ENCODE measurements at places on chromosomes 5 and 9. TPM values are rescaled to one million over a fixed set of nuclear protein-coding genes. Genes with fewer than 3 reads are reported as not detected.

- H3K4me1 ChIP-seq, result no peaks in the 10 kb centered on the region
- no peak overlapping the region for H3K4me3 ChIP-seq
- DNase-seq, result no peak
- no peak overlapping the region for H3K27ac ChIP-seq
- H3K27me3 ChIP-seq, result peaks cover 3% of the 10 kb centered on the region
Observed at GRCh38 chr5:89711526-89711925, 698.0 kb downstream of the CETN3 start.

DNA sequence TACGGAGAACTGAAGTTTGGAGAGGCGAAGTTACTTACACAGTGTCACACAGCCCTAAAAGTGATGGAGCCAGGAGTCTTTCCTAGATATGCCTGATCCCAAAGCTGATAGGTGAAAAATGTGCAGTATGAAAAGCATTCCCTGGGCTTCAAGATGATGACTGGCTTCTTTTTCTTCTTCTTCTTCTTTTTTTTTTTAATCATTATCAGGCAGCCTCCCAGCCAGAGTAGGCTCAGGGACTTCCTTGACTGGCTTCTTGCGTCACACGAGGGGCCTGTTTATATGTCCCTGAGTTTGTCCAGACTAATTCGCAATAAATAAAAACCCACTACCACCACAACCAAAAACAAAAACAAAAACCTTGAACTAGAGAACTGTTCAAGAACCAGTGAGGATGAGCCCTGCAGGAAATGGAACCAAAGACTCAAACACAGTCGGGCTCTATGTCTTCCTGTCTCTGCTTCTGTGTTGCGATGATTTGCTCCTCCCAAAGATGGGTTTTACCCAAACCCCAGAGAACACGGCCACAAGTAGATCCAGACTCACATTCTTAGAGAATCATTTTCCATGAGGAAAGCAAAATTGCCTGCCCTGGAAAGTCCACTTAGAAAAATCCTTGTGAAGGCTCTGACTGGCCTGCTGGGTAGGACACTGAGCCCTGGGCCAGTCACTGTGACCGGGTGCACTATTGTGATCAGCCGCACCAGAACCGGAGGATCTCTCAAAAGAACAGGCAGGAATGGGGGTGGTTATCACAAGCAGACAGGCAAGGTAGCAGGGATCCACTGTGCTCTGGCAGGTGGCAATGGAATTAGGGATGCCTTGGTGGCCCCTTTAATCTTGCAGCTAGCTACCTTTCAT lies 38.0 kb upstream of the ADAM19 start:
- H3K4me3 ChIP-seq, result no peak overlapping the region
- H3K27ac ChIP-seq, result no peak overlapping the region
- H3K4me1 ChIP-seq, result no peaks in the 10 kb centered on the region
- no peak for DNase-seq
- H3K27me3 ChIP-seq, result no peaks in the 10 kb centered on the region
- no peaks in the 10 kb centered on the region for H3K36me3 ChIP-seq

- peaks cover 16% of the 10 kb centered on the region for H3K4me1 ChIP-seq
- no peaks in the 10 kb centered on the region for H3K27me3 ChIP-seq
- H3K36me3 ChIP-seq, result no peaks in the 10 kb centered on the region
- H3K27ac ChIP-seq, result no peak overlapping the region
- H3K4me3 ChIP-seq, result no peak overlapping the region
- DNase-seq, result no peak
Observed at GRCh38 chr9:137279741-137280473, 2.4 kb downstream of the TOR4A start.

GRCh38 chr9:128190516-128191405 lies 611 bp downstream of the CIZ1 start:
- H3K4me3 ChIP-seq, result peak overlapping the region; percentile 87
- DNase-seq, result no peak
- H3K27ac ChIP-seq, result peak overlapping the region; percentile 82
- peaks cover 23% of the 10 kb centered on the region for H3K4me1 ChIP-seq
- H3K27me3 ChIP-seq, result no peaks in the 10 kb centered on the region
- H3K36me3 ChIP-seq, result peaks cover 3% of the 10 kb centered on the region

GRCh38 chr9:137456864-137457405 lies 2.2 kb downstream of the NSMF start:
- no peaks in the 10 kb centered on the region for H3K27me3 ChIP-seq
- H3K36me3 ChIP-seq, result peaks cover 2% of the 10 kb centered on the region
- DNase-seq, result no peak
- H3K27ac ChIP-seq, result no peak overlapping the region
- peaks cover 24% of the 10 kb centered on the region for H3K4me1 ChIP-seq

DNA sequence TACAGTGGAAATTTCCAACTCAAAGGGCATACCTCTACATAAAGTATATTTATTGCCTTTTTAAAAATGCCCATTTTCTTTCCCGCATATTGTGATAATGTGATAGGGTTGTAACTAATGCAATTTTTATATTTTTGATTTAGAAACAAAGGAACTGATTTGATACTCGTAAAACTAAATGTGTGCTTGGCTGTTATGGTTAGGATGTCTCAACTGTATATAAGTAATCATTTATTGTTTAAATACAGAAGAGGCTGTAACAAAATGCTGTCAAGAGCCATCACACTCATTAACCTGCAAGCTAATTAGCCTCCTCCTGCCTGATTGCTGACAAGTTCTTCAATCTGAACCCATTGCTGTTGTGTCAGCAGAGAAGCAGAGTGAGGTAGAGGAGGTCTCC lies 149.2 kb downstream of the PBX3 start:
- DNase-seq, result no peak
- no peak overlapping the region for H3K27ac ChIP-seq
- no peaks in the 10 kb centered on the region for H3K4me1 ChIP-seq
- H3K27me3 ChIP-seq, result no peaks in the 10 kb centered on the region

GRCh38 chr9:111805830-111806241 lies 11.1 kb upstream of the SHOC1 start:
- no peaks in the 10 kb centered on the region for H3K4me1 ChIP-seq
- no peak for DNase-seq
- no peaks in the 10 kb centered on the region for H3K36me3 ChIP-seq
- H3K27ac ChIP-seq, result no peak overlapping the region
- no peak overlapping the region for H3K4me3 ChIP-seq
- H3K27me3 ChIP-seq, result no peaks in the 10 kb centered on the region

DNA sequence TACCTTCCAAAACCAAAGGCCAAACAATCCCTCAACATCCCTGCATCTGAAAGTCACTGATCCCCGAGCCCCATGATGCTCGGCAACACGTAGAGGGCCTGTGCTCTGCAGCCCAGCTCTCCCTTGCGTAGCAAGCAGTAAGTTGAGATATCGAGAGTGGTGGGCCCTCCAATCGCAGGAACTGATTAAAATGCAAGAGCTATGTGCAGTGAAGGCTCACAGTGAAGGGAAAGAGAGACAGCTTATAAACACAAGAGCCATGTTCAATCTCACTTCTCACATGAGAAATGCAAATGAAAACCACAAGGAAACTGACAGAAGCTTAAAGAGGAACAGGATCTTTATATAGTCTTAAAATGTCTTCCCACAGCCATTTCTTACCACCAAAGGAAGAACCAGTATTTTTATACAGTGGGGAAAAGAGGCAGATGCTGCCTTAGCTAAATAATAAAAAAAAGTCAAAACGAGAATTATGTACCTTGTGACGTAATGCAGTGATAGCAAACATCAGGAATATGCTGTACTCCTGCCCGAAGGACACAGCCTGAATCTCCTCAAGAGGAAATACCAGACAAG lies 24.6 kb downstream of the TTF1 start:
- no peaks in the 10 kb centered on the region for H3K4me1 ChIP-seq
- no peak overlapping the region for H3K27ac ChIP-seq
- H3K36me3 ChIP-seq, result peaks cover 37% of the 10 kb centered on the region
- no peak for DNase-seq

GRCh38 chr5:175444060-175444904 lies at the start of gene DRD1:
Gene DRD1 (minus strand): TSS chr5:175444182. CDS start chr5:175443099, 1,083 bp downstream.
- H3K27ac ChIP-seq, result no peak within 1 kb of the TSS
- peaks cover 23% of the 10 kb centered on the region for H3K4me1 ChIP-seq
- peak within 1 kb of the TSS; percentile 56 for H3K4me3 ChIP-seq
- DNase-seq, result peak; percentile 52

GRCh38 chr9:131405428-131405827 lies 11.5 kb downstream of the PRRC2B start:
- H3K27me3 ChIP-seq, result no peaks in the 10 kb centered on the region
- no peak overlapping the region for H3K27ac ChIP-seq
- no peaks in the 10 kb centered on the region for H3K36me3 ChIP-seq
- H3K4me3 ChIP-seq, result no peak overlapping the region
- H3K4me1 ChIP-seq, result peaks cover 72% of the 10 kb centered on the region

DNA sequence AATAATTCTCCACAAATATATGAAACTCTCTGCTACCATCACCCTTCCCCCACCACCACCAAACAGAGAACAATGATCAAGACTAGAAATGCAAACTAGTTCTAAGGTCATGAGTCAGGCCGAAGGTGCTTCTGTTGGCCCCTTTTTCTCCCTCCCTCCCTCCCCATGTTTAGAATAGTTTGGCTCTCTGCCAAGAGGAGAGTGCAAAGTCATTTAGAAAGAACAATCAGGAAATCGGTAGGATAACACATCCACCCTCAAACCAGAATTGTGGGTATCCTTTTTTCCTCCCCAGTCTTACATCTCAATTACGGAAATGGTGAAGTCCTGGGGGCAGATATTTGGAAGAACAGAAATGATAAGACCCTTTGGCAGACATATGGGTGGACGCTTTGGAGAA lies 170.1 kb downstream of the SLF1 start:
- no peak for DNase-seq
- no peak overlapping the region for H3K4me3 ChIP-seq
- H3K27me3 ChIP-seq, result no peaks in the 10 kb centered on the region
- H3K4me1 ChIP-seq, result no peaks in the 10 kb centered on the region

GRCh38 chr9:81771571-81771970 lies 82.2 kb upstream of the TLE1 start:
- no peak overlapping the region for H3K4me3 ChIP-seq
- H3K4me1 ChIP-seq, result no peaks in the 10 kb centered on the region
- H3K27ac ChIP-seq, result no peak overlapping the region
- DNase-seq, result no peak
- no peaks in the 10 kb centered on the region for H3K27me3 ChIP-seq

DNA sequence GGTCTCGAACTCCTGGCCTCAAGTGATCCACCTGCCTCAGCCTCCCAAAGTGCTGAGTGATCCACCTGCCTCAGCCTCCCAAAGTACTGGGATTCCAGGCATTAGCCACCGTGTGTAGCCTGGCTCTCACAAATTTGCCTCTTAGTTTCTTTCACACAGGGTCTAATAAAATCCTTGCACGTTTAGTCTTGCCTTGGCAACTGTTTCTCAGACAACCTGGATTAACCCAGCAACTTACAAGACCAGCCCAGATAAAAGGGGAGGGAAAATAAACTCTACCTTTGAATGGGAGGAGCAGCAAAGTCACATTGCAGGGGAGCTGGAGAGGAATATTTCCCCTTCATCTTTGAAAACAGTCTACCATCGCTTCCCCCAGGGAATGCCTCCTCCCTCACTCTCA lies 29.3 kb upstream of the GNA14 start:
- peaks cover 15% of the 10 kb centered on the region for H3K4me1 ChIP-seq
- no peaks in the 10 kb centered on the region for H3K36me3 ChIP-seq
- H3K4me3 ChIP-seq, result no peak overlapping the region
- no peak overlapping the region for H3K27ac ChIP-seq
- H3K27me3 ChIP-seq, result no peaks in the 10 kb centered on the region
- DNase-seq, result no peak

DNA sequence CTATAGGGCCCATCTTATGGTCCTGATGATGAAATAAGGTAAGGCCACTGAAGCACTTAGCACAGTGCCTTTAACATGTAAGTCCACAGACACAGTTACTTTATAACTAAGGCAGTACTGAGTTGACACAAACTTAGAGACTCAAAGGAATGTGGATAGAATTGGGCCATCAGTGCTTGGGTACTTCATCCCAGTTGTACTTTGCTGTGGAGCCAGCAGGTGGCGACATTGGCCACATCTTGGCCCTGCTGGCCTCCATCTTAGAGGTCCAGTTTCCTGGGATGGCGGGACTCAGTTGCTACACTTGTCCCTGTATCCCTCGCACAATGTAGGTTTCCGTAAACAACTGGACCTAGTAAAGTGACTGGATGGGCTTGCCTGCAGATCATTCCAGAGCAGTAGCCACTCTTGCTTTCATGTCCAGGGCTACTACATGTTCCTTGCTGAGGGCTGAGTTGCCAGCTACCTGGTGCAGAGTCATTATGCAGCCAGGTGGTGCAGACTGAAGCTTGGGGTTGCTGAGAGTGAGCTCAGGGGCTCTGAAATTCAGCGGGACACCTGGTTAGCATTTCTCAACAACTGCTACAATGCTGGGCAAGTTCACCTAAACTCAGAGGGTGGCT lies 10.6 kb downstream of the MTAP start:
- no peaks in the 10 kb centered on the region for H3K27me3 ChIP-seq
- no peak overlapping the region for H3K27ac ChIP-seq
- peaks cover 14% of the 10 kb centered on the region for H3K36me3 ChIP-seq
- H3K4me1 ChIP-seq, result peaks cover 13% of the 10 kb centered on the region
- DNase-seq, result peak; percentile 75

DNA sequence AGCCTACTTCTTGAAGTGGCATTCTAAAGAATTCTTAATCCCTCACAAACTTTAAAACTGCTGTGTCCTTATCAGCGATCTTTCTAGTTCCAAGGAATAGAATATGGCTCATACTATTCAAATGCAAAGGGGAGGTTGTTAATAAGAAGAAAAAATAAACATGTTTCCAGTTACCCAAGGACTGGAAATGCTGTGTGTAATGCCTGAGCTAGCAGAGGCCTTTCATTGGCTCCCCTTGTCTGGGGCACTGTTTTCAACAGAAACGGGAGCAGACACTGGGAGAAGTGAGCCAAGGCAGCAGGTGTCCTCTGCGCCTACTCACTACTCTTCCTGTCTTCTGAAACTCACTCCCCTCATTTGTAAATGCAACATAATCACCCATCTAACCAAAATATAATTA lies 253.0 kb downstream of the MARCHF11 start:
- H3K27ac ChIP-seq, result no peak overlapping the region
- H3K4me1 ChIP-seq, result no peaks in the 10 kb centered on the region
- no peak overlapping the region for H3K4me3 ChIP-seq
- H3K27me3 ChIP-seq, result no peaks in the 10 kb centered on the region
- DNase-seq, result no peak

GRCh38 chr5:150361301-150361700 lies 3.8 kb downstream of the TCOF1 start:
- peaks cover 22% of the 10 kb centered on the region for H3K36me3 ChIP-seq
- H3K27me3 ChIP-seq, result no peaks in the 10 kb centered on the region
- peaks cover 18% of the 10 kb centered on the region for H3K4me1 ChIP-seq
- no peak overlapping the region for H3K27ac ChIP-seq
- H3K4me3 ChIP-seq, result no peak overlapping the region

FBP2 gene
- not detected for polyA plus RNA-seq

ETF1 gene
- polyA plus RNA-seq, result 21.7 TPM

HAPLN1 gene
- not detected for polyA plus RNA-seq

C8G gene
- 1,117 TPM for polyA plus RNA-seq

MAP1B gene
- 3.2 TPM for polyA plus RNA-seq

KIF4B gene
- not detected for polyA plus RNA-seq

SLC45A2 gene
- polyA plus RNA-seq, result 0.01 TPM

HMCN2 gene
- polyA plus RNA-seq, result 0.31 TPM

LHFPL2 gene
- polyA plus RNA-seq, result 1.6 TPM

SKIC3 gene
- 23.9 TPM for polyA plus RNA-seq

BRINP1 gene
- polyA plus RNA-seq, result 0.04 TPM

Measured in liver (tissue), 10 donors.